ENCODE measurements at places on chromosomes 2 and 18.
A peak's percentile ranks its signal among the peaks of the same experiment; 100 is the strongest.

DNA sequence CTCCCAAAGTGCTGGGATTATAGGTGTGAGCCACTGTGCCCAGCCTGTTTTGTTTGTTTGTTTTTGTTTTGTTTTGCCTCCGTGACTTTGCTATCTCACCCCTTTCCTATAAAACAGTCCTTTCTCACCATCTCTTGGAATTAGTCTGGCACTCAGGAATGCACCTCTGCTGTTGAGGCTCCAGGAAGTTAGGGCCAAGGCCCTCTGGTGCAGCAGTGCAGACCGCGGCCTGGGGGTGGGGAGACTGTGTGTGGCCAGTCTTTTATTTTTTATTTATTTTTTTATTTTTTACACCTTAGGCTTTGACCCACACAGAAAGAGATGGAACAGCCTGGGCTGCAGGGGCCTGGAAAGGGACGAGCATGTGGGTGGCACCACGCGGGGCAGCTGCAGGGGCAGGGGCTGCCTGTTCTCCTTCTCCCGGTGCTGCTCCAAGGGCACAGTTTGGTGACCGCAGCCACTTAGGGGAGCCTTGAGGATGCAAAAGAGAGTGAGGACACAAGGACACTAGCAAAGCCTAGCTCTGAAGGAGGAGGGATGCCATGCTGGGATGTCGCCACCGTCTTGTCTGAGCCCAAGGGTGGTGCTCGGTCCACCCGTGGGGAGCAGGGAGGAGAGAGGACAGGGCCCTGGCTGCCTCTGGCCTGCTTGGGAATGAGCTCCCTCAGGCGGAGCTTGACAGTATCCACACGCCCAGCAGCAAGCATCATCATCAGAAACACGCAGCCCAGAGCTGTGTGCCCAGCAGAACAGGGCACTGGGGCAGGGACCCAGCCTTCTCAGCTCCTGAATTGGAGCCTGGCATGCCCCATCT lies 19.4 kb upstream of the ALPI start:
- no peak for DNase-seq

GRCh38 chr2:47531378-47532042 lies 128.6 kb downstream of the MSH2 start:
- no peak for DNase-seq

DNA sequence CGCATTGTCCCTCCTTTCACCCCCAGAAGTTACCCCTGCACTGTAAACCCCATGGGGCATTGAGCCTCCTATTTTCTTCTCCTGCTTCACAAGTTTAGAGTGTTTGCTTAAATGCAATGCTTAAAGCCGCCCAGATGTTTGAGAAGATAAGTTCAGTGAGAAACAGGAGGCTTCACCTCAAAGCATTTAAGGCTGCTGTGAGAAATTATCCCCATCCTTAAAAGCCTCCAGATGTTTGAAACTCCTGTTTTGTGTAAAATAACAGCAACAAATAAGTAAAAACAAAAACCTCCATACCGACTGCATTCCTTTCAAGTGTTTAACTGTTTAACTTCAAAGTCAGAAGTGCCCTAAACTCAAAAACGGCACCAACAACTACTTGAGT lies 81.8 kb downstream of the RTP5 start:
- DNase-seq = no peak

DNA sequence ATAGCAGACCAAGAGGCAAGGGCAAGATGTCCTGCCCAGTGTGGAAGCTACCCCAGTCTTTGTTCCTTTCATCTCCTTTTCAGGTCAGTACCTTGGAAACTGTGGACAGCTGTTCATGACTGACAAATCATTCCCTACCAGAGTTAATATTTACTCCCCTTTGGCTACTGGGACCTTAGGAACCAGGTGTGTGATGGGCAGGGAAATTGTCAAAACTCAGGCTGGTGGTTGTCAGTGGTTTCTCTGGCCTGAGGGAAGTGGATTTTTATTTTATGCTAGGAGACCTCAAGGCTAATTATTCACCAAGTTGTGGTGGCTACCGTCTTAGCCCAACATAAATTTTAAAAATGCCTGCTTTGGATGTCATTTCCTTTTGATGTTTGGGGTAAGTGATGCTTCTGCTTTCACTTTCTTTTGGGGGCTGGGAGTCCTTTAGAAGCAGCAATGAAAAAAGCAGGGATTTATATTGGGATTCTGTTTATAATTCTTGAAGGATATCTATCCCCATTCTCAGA lies 119.3 kb downstream of the SETBP1 start:
- no peak for DNase-seq

DNA sequence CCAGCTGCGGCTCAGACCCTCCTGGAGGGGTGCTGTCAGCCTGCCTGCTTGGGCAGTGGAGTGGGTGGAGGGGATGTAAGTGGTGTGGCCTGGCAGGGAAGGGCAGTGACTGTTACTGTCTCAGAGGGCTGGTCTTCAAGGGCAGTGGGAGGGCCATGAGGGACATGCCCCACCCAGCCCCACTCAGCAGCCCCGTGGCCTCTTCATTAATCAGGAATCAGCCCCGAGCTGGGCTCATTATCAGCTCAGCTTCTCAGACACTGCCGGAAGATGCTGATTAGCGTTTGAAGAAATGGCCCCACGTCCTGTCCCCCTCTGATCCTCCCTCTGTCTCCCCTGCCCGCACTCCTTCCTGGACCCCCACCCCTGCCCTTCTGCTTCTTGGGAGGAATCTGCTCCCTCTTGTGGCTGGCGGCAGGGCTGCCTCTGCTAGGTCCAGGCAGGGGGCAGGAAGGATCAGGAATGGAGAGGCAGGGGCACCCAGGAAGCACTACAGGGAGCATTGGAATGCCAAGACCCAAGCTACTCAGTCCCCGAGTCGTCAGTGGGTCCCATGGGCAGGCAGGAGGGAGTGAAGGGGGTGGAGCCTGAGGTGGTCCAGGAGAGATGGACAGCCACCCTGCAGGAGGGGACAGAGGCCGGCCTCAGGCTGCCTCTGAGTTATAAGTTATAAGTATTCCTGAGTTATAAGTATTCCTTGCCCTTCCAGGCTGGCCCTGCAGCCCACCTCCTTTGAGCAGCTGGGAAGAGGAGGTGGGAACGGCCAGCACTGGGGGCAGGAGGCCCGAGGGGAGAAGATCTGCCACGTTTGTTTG lies 7.0 kb downstream of the ASIC4 start:
- peak; percentile 85 for DNase-seq

- no peak for DNase-seq
Observed at GRCh38 chr2:99259465-99259864, 4.0 kb upstream of the LYG2 start.

- no peak for DNase-seq
Observed at GRCh38 chr2:74528600-74529356, 728 bp downstream of the AUP1 start.

DNA sequence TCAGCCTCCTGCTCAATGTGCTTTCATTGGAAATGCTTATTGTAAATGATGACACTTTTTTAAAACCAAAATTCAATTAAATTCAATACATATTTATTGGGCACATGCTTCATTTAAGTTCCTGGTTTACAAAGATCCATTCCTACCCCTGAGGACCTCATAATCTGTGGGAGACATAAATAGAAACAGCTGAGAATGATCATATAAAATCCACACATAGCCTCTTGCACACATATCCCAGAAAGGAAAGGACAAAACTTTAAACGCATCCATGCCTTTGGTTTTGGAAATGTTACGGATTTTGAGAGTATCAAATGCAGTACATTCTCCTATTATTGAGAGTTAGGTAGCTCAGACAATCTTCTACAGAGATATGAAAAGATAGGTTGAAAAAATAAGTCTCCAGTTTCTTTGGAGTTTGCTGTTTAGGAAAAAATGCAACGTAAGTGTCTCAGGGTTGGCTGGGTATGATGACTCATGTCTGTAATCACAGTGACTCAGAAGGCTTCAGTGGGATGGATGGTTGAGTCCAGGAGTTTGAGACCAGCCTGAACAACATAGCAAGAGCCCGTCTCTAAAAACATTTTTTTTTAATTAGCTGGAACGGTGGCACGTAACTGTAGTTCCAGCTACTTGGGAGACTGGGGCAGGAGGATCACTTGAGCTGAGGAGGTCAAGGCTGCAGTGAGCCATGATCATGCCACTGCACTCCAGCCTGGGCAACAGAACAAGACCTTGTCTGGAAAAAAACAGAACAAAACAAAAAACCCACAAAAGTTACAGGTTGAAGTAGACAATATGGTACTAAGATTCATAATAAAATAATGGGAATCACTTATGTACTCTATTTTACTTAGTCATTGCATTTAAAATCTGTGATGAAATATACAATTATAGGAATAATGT lies 3.9 kb upstream of the PRELID3A start:
- DNase-seq = peak; percentile 82
